CD8-positive, alpha-beta memory T cell (primary cell): ENCODE measurements at places on chromosomes 11 and 22. TPM values are rescaled to one million over a fixed set of nuclear protein-coding genes. Genes with fewer than 3 reads are reported as not detected.

The OR52E8 gene
- not detected for total RNA-seq

The ALDH3B1 gene
- 0.20 TPM for total RNA-seq

The FAM181B gene
- not detected for total RNA-seq

The ADAMTS8 gene
- total RNA-seq: not detected

The OTOG gene
- not detected for total RNA-seq

The BTBD18 gene
- not detected for total RNA-seq

The OR5D14 gene
- total RNA-seq: not detected

The ASCL2 gene
- 0.22 TPM for total RNA-seq

The TMEM191B gene
- total RNA-seq: 2.6 TPM

The RTN4RL2 gene
- total RNA-seq: 0.24 TPM

The GGTLC2 gene
- not detected for total RNA-seq

The OR8K1 gene
- not detected for total RNA-seq

The RRAS2 gene
- total RNA-seq: 72.6 TPM

The WNT7B gene
- not detected for total RNA-seq

The PHLDB1 gene
- 2.4 TPM for total RNA-seq

The INPP5J gene
- not detected for total RNA-seq

The PGR gene
- not detected for total RNA-seq

The IFITM10 gene
- total RNA-seq: 0.39 TPM
